Urothelium cell line (cell line): ENCODE measurements at places on chromosomes 5 and 9.

DNA sequence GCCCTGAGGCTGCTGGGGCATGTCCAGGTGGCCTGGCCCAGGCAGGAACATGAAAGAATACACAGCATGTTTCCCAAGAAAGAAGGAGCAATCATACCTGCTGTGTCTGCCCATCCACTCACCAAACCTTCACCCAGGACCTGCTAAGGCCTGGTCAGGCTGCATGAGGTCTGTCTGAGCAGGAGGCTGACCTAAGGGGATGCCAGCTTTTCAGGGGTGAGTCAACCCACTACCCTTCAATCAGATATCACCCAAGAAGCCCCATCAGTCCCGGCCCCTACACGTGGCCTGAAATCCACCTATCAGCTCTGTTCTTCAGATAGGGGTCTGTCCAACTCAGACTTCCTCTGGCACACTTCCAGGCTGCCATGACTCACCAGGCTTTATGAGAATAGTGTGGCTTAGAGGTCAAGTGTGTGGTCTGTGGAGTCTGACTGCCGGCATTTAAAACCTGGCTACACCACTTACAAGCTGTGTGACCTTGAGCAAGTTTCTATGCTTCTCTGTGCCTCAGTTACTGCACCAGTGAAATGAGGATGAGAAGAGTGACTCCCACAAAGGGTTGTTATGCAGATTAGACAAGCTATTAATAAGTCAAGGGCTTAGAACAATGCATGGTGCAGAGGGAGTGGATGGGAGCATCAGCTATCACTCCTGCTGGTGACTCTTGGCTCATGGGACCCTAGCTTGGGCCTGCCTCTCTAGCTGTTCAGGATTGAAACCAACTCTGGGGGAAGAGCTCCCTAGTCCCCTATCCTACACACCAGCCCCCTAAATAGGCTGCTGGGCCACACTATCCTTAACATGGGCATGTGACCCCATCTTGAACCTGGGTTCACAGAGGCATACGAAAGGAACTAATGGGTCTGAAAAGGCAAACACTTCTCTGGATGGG is 130.3 kb downstream of the PAX5 start:
- peak; percentile 79 for DNase-seq

DNA sequence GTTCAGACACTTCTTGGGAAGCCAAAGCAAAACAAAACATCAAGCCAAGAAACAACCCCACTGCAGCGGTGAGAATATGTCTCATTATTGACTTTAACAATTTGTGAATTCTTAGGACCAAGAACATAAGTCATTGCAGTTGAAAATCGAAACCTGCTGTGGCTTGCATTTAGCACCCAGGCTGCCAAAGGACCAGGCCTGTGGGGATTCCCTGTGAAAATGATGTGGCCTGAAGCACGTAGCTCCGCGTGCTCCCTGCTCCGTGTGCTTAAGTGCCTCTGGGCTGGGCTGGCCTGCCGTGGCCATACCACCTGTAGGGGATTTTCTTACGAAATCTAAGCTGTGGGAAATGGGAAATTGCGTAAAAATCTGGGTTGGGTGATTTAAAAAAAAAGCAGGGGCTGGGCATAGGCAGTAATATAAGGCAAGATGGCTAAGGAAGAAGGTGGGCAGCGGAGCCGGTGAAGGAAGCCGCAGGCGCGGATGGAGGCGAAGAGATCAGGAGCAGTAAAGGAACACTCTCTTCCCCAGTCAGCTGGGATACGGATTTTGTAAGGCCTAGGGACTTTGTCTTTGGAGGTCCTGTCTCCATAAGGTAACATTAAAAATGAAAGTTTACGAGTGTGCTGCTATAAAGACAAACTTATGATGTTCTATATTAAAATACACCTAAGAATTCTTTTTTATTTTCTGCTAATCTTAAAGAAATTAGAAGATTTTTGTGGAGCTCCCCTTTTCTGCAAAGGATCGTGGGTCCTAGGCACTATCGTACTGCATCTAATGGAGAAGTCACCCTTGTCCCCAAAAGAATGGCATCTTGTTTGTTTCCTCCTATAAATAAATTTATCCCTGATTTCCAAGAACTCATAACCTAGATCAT is 189.6 kb upstream of the SEMA6A start:
- no peak for DNase-seq

DNA sequence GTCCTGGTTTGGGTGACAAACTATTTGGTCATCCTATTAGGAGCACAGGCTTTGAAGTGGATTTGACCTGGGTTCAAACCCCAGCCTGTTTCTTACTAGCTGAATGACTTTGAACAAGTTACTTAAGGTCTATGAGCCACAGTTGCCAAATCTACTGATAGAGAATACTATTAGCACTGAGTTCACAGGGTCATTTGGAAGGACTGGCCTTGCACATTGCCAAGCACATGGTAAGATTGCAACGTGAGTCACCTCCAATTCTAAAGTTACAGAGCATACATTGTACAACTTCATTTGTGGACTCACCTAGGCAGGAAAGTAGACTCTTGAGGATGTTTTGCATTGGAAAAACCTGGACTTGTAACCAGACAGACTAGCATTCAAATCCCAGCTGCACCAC is 38.9 kb downstream of the MFAP3 start:
- no peak for DNase-seq

- no peak for DNase-seq
Measured at GRCh38 chr5:127995556-127995955, 88.0 kb upstream of the SLC12A2 start.

GRCh38 chr5:148858547-148858946 is 32.1 kb downstream of the ADRB2 start:
- DNase-seq: no peak

DNA sequence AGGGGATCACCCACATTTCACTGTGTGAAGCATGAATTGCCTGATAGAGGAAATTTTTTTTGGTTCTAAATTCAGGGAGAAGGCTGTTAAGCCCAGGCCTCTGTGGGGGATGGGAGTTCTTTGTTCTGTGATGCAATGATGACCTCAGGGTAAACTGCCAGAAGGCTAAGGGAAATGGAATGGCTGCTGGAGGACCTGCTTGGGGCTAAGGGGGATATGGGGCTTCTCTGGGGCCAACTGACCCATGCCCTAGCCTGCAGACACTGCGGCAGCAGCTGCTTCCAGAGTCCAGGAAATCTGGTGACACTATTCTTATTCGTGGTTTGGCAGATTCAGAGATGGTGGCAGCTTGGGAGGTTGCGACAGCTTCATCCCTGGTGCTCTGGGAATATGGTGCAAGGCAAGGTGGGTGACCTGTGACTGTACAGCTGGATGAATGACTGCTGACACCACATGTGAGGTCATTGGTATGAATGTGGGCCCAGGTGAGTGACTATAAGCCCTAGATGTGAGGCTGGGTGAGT is 30.3 kb downstream of the VCP start:
- no peak for DNase-seq

DNA sequence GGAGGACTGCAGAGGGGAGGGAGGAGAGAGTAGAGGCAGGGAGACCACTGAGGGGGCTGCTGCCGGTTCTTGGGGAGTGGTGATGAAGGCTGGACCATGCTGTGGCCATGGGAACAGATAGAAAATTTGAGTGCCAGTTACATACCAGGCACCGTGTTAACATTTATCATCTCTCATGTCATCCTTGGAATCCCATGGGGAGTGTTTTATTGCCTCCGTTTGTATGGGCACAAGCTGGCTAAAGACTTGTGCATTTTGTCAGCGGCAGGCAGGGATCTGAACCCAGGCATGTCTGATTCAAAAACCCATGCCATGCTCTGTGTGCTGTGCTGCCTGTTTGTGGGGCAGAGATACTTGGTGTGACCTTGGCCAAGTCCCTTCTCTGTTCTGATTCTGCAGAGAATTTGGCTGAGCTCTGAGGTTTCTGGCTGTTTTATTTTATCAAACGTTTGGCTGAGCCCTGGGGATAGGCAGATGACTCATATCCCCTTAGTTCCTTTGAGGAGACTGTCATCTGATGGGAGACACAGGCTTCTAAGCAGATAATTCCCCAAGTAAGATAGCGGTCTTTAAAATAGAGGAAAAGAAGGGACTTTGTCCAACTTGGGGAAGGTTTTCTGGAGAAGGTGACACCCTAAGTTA is 22.2 kb downstream of the COL27A1 start:
- peak; percentile 51 for DNase-seq

DNA sequence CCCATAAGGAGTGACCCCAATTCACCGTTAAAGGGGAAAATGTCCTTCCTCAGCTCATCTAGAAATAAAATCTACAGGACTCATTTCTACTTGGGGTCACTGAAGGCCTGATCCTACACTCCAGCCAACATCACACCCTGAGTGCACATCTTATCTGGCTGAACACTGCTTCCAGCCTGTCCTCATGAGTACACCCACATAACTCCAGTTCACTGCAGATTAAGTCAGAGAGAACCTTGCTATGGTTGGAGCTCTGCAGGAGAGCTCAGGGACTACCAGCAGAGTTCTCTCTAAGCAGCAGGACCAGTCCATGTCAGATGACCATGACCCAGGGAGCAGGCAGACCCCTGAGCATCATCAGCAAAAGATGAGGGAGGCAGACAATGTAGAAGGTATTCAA is 126.9 kb upstream of the MAP3K1 start:
- DNase-seq: no peak
